Brain (organoid and tissue), 16 donors: ENCODE measurements at places on chromosomes 2 and 18. TPM values are rescaled to one million over a fixed set of nuclear protein-coding genes. Genes with fewer than 3 reads are reported as not detected.

The TDRD15 gene
- polyA plus RNA-seq = not detected

The CXCR1 gene
- 0.49 TPM for polyA plus RNA-seq

The ACMSD gene
- not detected for polyA plus RNA-seq

The C2orf15 gene
- polyA plus RNA-seq = 10.7 TPM

The MYO1B gene
- 35.7 TPM for polyA plus RNA-seq

The CBLN2 gene
- 12.4 TPM for polyA plus RNA-seq

The KDM3A gene
- polyA plus RNA-seq = 25.4 TPM

The C2orf66 gene
- not detected for polyA plus RNA-seq

The FAM110C gene
- polyA plus RNA-seq = 1.3 TPM

The GLI2 gene
- polyA plus RNA-seq = 0.37 TPM

The CETN1 gene
- polyA plus RNA-seq = not detected

The SPTBN1 gene
- polyA plus RNA-seq = 128 TPM

The TTC32 gene
- 6.8 TPM for polyA plus RNA-seq

The GREB1 gene
- polyA plus RNA-seq = 11.3 TPM

The IL1R1 gene
- 1.7 TPM for polyA plus RNA-seq

The MLPH gene
- 2.8 TPM for polyA plus RNA-seq

The AMER3 gene
- 5.7 TPM for polyA plus RNA-seq

The CFAP210 gene
- 0.24 TPM for polyA plus RNA-seq

The SMCHD1 gene
- 5.5 TPM for polyA plus RNA-seq

The UNC80 gene
- polyA plus RNA-seq = 2.5 TPM

The TTN gene
- polyA plus RNA-seq = not detected

The TFPI gene
- 2.3 TPM for polyA plus RNA-seq

The RESP18 gene
- polyA plus RNA-seq = not detected

The MEP1B gene
- not detected for polyA plus RNA-seq

The CDH2 gene
- 85.4 TPM for polyA plus RNA-seq

The VWA3B gene
- polyA plus RNA-seq = 1.1 TPM

The ABCG8 gene
- polyA plus RNA-seq = not detected

The STAMBP gene
- polyA plus RNA-seq = 53.5 TPM

The ASAP2 gene
- polyA plus RNA-seq = 7.0 TPM

The SULT1C2 gene
- polyA plus RNA-seq = not detected

The NEB gene
- 8.4 TPM for polyA plus RNA-seq

The DIS3L2 gene
- polyA plus RNA-seq = 14.8 TPM

The PRSS56 gene
- not detected for polyA plus RNA-seq

The TANC1 gene
- 3.3 TPM for polyA plus RNA-seq

The FBXO15 gene
- polyA plus RNA-seq = 2.5 TPM

The MYOM1 gene
- 3.1 TPM for polyA plus RNA-seq

The DSC1 gene
- polyA plus RNA-seq = not detected

The ADRA2B gene
- polyA plus RNA-seq = 0.48 TPM

The RUFY4 gene
- polyA plus RNA-seq = not detected

The SH3BP4 gene
- polyA plus RNA-seq = 78.4 TPM
